ENCODE measurements at places on chromosomes 5 and 9. TPM values are rescaled to one million over a fixed set of nuclear protein-coding genes. Genes with fewer than 3 reads are reported as not detected.
A peak's percentile ranks its signal among the peaks of the same experiment; 100 is the strongest.

DNA sequence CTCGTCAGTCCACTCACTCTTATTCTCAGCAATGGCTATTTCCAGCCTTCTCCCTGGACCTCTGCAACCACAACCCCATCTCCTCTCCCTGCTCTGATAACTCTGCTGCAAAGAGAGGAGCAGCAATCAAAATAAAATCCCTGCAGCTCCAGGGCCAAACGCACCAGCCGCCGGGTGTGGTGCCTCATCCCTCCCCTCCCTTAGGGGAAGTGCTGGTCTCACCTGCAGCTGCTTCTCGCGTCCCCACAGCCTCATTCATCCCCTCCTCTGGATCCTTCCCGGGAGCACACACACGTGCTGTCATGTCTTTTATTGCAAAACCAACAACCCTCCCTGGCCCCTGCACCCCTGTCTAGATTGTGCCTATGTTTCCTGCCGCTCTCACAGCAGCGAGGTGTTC, 77.8 kb downstream of the TENT4A start:
- H3K27me3 ChIP-seq, result no peaks in the 10 kb centered on the region
- H3K27ac ChIP-seq, result no peak overlapping the region
- H3K4me3 ChIP-seq, result no peak overlapping the region
- no peak for DNase-seq
- no peaks in the 10 kb centered on the region for H3K36me3 ChIP-seq

GRCh38 chr5:44887722-44888121, 79.0 kb downstream of the MRPS30 start:
- H3K4me3 ChIP-seq, result no peak overlapping the region
- DNase-seq, result no peak
- H3K4me1 ChIP-seq, result no peaks in the 10 kb centered on the region

DNA sequence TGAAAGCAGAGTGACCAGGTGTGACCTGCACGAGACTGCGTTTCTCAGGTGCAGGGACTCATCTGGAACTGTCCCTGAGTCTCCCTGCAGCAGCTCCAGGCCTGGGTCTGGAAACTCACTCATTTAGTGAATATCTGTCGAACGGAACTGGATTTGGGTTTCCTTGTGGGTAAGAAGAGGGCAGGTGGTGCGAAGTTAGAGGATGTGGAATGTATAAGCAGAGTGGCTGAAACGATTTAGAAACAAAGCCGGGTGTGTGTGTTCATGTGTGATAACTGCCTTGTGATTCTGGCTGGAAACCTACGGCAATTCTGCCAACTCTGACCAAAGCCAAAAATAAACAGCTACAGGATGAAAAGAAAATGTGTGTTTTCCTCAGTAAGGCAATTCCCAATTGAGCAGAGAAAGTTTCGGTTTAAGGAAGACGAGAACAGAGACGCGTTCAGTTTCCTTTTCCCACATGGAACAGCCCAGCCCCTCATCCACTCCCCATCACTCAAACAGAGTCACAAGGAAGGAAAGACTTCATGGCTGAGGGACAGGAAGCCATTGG, 130.3 kb downstream of the NSG2 start:
- H3K27ac ChIP-seq, result no peak overlapping the region
- no peaks in the 10 kb centered on the region for H3K27me3 ChIP-seq
- DNase-seq, result no peak

The RNF208 gene
- 0.43 TPM for total RNA-seq

DNA sequence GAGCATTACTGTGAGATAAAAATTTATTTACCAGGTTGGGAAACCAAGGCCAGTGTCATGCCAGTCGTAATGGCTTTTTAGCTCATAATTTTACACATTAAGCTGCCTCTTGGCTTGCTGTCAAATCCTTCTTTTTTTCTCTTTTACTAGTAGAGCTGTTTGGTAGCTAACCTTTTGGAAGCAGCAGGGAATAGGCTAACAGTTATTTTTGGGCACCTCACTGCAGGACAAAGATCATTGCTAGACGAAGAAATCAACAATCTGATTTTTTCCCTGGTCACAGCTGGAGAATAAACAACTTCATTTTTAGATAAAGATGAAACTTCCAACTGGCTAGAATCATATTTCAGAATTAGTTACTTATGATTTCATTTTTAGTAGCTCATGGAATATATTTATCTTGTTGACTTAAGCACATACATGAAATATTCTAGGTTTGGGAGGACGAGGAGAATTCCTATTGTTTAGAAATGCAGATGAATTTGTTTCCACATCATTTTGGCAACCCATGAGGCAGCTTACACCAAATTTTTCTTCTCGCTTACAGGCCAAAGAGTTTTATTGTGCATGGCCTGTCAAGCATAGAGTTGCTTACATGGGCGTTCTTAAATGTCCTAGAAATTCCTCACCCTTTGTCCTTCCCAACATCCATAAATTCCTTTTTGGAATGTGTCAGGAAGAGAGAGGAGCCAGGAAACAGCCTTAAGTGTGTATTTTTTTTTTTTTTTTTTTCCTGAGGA, 19.6 kb downstream of the TNC start:
- no peak overlapping the region for H3K4me3 ChIP-seq
- H3K27ac ChIP-seq, result no peak overlapping the region
- DNase-seq, result no peak
- no peaks in the 10 kb centered on the region for H3K27me3 ChIP-seq

DNA sequence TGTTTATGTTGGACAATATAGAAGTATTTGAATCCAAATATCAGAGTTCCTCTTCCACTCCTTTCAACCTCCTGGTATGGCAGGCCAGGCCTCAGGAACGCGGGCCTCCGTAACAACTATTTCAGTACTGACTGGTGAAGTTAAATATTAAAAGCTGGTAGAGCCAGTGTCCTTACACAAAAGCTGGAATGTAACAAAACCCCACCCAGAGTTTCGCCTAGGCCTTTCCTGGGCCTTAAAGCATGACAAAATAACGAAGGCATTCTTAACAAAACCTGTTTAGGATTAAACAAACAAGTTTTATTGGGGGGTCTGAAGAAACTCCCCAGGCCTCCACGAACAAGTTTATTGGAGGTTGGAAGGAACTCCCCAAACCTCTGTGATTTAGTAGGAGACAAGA, 61.6 kb upstream of the GNE start:
- no peaks in the 10 kb centered on the region for H3K36me3 ChIP-seq
- DNase-seq, result no peak
- no peak overlapping the region for H3K4me3 ChIP-seq
- peaks cover 15% of the 10 kb centered on the region for H3K4me1 ChIP-seq
- H3K27me3 ChIP-seq, result no peaks in the 10 kb centered on the region
- no peak overlapping the region for H3K27ac ChIP-seq

- H3K36me3 ChIP-seq, result no peaks in the 10 kb centered on the region
- no peak overlapping the region for H3K4me3 ChIP-seq
- DNase-seq, result no peak
- no peaks in the 10 kb centered on the region for H3K4me1 ChIP-seq
- no peak overlapping the region for H3K27ac ChIP-seq
These were observed 335.8 kb upstream of the ACTBL2 start for GRCh38 chr5:57818397-57818796.

GRCh38 chr5:180816608-180817534, 14.3 kb upstream of the MGAT1 start:
- H3K4me3 ChIP-seq, result peak overlapping the region; percentile 26
- DNase-seq, result peak; percentile 77

The BAAT gene
- total RNA-seq, result 0.10 TPM

- H3K4me3 ChIP-seq, result no peak overlapping the region
- no peak for DNase-seq
- no peaks in the 10 kb centered on the region for H3K4me1 ChIP-seq
- H3K27ac ChIP-seq, result no peak overlapping the region
- no peaks in the 10 kb centered on the region for H3K27me3 ChIP-seq
- peaks cover 2% of the 10 kb centered on the region for H3K36me3 ChIP-seq
These were observed 630.2 kb upstream of the DMAC1 start for GRCh38 chr9:8429768-8430167.

DNA sequence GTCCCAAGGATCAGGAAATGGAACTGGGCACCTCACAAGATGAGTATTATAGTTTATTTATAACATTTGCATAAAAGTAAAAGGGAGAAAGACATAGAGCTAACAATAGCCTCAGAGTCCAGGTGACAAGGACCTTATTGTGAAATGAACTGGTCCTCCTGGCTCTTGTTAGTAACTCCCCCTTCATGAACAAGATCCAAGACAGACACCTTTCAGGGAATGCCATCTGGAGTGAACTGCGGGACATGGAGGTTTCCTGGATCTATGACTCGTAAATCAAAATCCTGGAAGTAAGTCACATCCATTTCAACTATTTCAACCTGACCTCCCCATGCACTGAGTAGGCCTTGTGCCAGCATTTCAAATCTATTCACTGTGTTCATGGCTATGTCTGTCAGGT, 129.5 kb upstream of the GAS1 start:
- no peak for DNase-seq
- no peak overlapping the region for H3K4me3 ChIP-seq
- H3K4me1 ChIP-seq, result no peaks in the 10 kb centered on the region
- H3K27ac ChIP-seq, result no peak overlapping the region
- H3K27me3 ChIP-seq, result no peaks in the 10 kb centered on the region

The PCDHGA6 gene
- 4.9 TPM for total RNA-seq

GRCh38 chr5:75567710-75568109, 43.5 kb upstream of the ANKDD1B start:
- DNase-seq, result no peak
- no peak overlapping the region for H3K4me3 ChIP-seq
- peaks cover 7% of the 10 kb centered on the region for H3K36me3 ChIP-seq
- H3K27me3 ChIP-seq, result no peaks in the 10 kb centered on the region

DNA sequence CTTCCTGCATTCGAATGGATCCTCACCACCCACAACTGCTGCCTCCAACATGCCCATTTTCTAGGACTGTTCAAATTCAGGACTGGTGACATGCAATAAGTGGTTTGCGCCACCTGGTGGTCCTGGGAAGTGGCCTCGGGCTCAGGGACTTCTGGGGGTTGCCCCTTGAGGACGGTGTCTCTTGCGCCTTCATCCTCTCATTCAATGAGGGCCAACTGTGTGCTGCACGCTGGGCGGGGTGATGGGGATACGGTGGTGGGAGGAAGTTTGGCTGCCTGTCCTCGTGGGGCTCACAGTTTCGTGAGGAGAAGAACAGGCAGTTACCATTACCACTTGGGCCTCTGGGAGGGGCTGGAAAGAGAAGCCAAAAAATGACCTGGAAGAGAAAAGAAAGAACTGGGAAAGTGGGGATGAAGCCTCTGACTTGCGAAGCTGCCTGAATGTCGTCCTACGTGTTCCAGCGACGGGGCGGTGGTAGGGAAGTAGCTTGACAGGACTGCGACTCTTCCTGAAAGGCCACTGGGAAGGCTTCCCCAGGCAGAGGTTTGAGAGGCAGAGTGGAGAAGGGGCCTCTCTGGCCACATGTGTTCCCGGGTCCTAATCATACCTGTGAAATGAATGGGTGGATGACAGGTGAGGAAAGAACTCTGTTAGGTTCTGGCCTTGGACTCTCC, 49.0 kb downstream of the PSD2 start:
- DNase-seq, result peak; percentile 80
- no peak overlapping the region for H3K27ac ChIP-seq
- peaks cover 14% of the 10 kb centered on the region for H3K27me3 ChIP-seq
- H3K4me1 ChIP-seq, result no peaks in the 10 kb centered on the region
- no peak overlapping the region for H3K4me3 ChIP-seq

DNA sequence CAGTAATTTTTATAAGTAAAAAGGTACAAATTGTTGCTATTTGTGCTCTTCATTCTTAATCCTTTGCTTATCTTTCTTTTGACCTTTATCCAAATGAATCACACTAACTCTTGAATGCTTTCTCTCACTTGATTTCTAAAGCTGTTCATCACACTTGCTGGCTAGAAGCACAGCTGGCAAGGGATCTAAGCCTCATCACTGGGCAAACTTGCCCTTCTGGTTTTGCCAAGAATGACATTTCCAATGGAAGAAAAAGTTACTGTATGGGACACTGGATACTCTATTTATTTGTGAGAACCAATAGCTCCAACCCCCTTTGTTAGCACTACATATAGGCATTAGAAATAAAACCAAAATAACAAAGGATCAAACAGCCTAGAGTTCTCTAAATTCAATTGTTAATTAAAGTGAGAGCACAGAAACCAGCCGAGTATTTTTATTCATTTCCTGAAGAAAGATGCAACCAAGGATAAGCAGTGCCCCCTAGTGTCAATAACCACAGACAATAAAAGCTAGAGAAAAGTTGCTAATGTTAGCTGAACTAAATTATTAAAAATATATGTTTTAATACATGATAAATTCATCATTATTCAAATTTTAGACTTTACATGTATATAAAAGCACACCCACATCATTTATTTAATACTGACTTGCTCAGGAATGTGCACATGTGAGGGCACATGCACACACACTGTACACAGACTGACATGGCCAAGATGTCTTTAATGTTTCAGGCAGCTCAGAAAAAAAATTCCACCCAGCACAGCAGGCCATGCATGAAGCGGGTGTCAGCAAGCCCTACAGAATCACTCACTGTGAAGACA, 59.8 kb upstream of the POU5F2 start:
- no peak overlapping the region for H3K27ac ChIP-seq
- peaks cover 7% of the 10 kb centered on the region for H3K4me1 ChIP-seq
- H3K36me3 ChIP-seq, result no peaks in the 10 kb centered on the region
- peak; percentile 31 for DNase-seq
- H3K4me3 ChIP-seq, result peak overlapping the region; percentile 8

DNA sequence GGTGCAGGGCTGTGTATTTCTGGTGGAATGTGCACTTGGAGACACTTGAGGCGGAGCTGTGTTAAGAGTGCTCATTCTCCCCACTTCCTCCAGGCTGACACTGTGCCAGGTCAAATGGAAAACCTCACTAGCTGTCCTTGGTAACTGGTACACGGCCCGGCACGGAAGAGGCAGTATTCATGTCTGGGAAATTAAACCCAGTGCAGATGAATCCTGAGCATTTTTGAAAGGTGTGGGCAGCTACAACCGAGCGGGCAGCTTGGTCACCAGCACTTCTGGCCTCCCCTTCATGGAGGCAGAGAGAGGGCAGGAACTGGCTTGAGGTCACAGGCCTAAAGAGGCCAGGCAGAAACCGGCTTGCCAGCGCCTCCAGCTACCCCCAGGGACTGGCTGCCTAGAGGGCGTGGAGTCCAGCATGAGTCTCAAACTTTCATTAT, 1.6 kb downstream of the CLPTM1L start:
- H3K36me3 ChIP-seq, result no peaks in the 10 kb centered on the region
- no peaks in the 10 kb centered on the region for H3K27me3 ChIP-seq

GRCh38 chr5:63111891-63112290, 533.3 kb downstream of the LRRC70 start:
- no peak overlapping the region for H3K4me3 ChIP-seq
- no peak overlapping the region for H3K27ac ChIP-seq
- no peaks in the 10 kb centered on the region for H3K4me1 ChIP-seq
- no peaks in the 10 kb centered on the region for H3K36me3 ChIP-seq

DNA sequence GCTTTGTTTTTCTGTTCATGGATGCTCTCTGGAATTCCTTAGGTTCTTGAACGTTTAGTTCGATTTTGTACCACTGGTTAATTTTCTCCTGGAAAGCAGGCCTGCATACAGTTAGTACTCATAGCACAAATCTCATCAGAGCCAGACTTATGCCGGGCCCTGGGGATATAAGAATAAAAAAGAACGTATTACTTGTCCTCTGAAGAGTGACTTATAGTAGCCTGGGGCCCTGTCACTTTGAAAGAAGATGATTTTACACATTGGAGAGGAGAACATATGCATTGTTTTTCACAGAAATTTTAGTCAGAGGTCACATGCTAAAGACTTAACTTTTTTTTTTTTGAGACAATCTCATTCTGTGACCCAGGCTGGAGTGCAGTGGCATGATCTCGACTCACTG, 50.3 kb downstream of the ZNF462 start:
- H3K4me1 ChIP-seq, result peaks cover 22% of the 10 kb centered on the region
- H3K36me3 ChIP-seq, result no peaks in the 10 kb centered on the region
- H3K4me3 ChIP-seq, result no peak overlapping the region
- H3K27ac ChIP-seq, result no peak overlapping the region
- no peak for DNase-seq
- H3K27me3 ChIP-seq, result no peaks in the 10 kb centered on the region

- H3K4me3 ChIP-seq, result no peak overlapping the region
- H3K27me3 ChIP-seq, result no peaks in the 10 kb centered on the region
- H3K27ac ChIP-seq, result no peak overlapping the region
- H3K4me1 ChIP-seq, result peaks cover 3% of the 10 kb centered on the region
- H3K36me3 ChIP-seq, result no peaks in the 10 kb centered on the region
These were observed 56.2 kb downstream of the MAP1B start for GRCh38 chr5:72163349-72163983.

The ANKRD20A1 gene
- total RNA-seq, result 0.05 TPM
